Endothelial cell (in vitro differentiated cells): ENCODE measurements at places on chromosomes 16 and 17.

- DNase-seq: no peak
Observed at GRCh38 chr16:62870554-62870953, 834.3 kb upstream of the CDH8 start.

GRCh38 chr16:20740007-20740883, 1.4 kb downstream of the THUMPD1 start:
- DNase-seq: peak; percentile 9

GRCh38 chr17:75832164-75832651, 12.0 kb downstream of the UNC13D start:
- no peak for DNase-seq

DNA sequence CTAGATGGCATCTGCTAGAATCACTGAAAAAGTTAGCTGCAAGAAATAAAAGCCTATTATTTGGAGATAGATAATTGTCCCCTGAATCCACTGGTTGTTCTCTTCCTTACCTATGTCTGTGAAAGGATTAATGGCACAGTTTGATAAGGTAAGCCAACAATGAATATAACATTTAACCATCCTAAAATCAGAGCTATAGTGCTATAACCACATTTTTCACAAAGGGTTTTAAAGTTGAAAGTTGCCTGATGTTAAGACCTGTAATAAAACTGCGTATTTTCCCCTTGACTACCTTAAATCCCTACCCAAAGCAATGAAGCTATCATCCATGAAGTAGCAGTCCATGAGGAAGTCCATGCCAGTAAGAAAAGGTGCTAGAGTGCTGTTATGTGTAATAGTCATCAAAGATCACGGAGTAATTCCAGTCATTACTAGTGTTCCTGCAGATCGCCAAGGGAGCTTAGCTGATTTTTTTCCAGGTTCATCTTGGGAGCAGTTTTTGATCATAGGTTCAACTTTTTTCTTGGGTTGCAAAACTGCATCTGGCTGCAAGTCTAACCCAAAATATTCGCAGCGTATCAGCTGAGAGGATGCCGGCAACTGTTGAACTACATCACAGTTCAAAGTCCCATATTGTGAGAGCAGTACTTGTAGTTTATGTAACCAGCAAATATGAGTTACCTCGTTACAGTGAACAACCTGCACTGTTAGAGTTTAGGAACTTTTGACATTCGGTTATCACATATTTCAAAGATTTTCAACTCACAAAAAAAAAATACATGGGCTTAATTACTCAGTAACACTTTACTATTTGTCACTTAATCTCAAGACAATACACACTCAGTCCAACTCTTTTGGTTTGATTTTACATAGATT, 18.2 kb upstream of the RSL1D1 start:
- no peak for DNase-seq

DNA sequence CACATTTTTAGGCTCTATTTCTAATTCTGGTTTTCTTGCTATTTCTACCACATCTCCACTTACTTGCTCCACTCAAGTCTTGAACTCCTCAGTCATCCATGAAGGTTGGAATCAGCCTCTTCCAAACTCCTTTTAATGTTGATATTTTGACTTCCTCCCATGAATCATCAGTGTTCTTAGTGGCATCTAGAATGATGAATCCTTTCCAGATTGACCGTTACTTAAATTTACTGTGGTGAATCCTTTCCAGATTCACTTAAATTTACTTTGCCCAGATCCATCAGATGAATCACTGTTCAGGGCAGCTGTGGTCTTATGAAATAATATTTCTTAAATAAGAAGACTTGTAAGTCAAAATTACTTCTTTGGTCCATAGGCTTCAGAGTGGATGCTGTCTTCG, 32.4 kb downstream of the CLTC start:
- no peak for DNase-seq

DNA sequence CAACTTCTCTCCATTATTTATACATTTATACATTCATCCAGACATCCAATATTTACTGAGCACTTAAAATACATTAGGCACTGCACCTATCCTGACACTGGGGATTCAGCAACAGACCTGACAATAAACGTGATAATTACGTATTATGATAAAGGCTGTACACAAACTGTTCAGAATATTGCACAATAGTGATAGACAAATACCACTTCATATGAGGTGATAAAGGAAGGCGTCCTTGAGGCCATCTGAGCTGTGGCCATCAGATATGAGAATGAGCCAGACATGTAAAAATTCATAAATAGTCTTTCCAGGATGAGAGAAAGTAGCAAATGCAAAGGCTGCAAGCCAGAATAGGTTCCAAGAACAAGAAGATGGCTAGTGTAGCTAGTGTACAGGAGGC, 8.6 kb downstream of the USP32 start:
- no peak for DNase-seq

GRCh38 chr16:35177851-35178250, 1718.4 kb downstream of the TP53TG3F start:
- no peak for DNase-seq

- no peak for DNase-seq
Observed at GRCh38 chr16:26186091-26186615, 494.4 kb downstream of the HS3ST4 start.

GRCh38 chr17:81222620-81222905, 202 bp downstream of the CEP131 start:
- no peak for DNase-seq

DNA sequence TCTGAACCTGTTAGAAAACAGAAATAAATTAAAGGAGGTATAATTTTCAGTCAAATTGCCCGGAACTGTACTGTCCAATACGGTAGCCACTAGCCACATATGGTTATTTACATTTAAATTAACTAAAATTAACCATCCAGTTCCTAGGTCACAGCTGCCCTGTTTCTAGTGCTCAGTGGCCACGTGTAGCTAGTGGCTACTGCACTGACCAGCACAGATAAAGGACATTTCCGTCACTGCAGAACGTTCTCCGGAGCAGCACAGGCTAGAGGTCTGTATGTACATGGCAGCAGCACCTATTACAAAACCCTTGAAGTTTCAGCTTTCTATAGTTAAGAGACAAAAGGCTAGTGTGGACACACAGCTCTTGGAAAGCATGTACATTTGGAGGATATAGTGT, 33.7 kb downstream of the CPSF4L start:
- DNase-seq: no peak

GRCh38 chr17:78891406-78892061, 11.5 kb downstream of the CEP295NL start:
- DNase-seq: no peak

DNA sequence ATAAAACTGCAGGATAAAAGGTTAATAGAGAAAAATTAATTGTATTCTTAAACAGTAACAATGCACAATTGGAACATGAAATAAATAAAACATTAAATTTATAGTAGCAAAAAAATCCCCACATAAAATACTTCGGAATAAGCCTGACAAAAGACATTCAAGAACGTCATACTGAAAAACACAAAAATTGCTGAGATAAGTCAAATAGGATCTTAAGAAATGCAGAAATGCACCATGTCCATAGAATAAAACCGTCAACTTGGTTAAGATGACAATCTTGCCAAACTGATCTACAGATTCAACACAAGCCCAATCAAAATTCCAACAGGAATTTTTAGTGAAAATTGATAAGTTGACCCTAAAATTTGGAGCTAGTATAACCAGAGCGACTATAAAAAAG, 76.6 kb downstream of the TBC1D16 start:
- no peak for DNase-seq

- no peak for DNase-seq
Observed at GRCh38 chr16:21276090-21276489, 2.0 kb downstream of the CRYM start.

DNA sequence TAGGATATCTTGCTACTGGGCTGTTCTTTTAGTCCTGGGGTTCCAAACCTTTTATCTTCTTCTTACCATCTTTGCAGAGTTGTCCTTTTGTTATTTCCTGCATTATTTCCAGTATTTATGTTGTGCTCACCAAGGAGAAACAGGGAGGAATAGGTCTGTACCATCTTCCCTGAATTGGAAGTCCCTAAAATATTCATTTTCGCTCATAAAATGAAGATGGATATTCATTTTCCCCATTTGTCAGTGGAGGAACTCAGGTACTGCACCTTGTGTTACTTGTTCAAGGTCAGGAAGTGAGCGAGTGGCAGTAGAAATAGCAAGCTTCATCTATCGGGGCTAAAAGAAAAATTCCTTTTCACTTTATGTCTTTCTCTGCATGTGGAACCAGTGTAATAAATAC, 989.7 kb downstream of the CDH11 start:
- no peak for DNase-seq

- no peak for DNase-seq
Observed at GRCh38 chr16:12976496-12976895, 75.1 kb downstream of the SHISA9 start.

DNA sequence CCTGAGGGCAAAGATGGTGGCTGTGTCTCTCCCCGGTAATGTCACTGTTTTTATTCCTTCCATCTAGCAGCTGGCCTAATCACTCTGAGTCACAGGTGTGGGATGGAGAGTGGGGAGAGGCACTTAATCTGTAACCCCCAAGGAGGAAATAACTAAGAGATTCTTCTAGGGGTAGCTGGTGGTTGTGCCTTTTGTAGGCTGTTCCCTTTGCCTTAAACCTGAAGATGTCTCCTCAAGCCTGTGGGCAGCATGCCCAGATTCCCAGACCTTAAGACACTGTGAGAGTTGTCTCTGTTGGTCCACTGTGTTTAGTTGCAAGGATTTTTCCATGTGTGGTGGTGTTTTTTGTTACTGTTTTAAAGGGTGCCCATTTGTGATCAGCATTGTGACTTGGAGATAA, 5.5 kb upstream of the RAPGEFL1 start:
- no peak for DNase-seq

GRCh38 chr16:89373355-89374110, 116.8 kb downstream of the ANKRD11 start:
- DNase-seq: no peak

DNA sequence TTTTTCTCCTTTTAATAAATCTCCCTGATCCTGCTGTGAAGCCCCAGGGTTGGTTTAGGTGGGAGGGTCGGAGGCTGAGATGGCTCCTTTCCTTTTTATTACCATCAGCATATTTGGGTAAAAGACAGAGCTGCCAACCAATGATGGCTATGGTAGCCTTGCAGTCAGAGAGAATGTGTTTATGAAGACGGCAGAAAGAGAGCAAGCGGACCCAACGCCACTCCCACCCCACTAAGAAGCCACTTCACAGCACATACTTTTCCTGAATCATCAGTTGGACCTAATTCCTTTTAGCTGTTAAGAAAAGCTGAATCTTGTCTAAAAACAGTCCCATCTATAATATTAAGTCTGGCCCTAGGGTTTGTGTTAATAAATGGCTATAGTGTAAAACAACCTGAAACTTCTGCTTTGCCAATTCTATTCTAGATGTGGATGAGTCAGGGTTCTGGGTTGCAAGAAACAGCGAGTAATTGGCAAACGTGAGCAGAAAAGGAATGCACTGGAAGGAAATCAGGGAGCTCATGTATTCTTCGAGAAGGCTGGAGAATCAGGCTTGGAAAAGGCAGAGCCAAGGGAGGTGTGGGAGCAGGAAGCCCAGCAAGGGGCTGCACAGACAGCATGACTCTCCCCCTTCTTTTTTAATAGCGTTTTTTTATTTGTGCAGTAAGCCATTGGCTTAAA, 34.0 kb upstream of the PRKCA start:
- no peak for DNase-seq

- DNase-seq: no peak
Observed at GRCh38 chr16:89049484-89050118, 44.1 kb upstream of the ACSF3 start.

DNA sequence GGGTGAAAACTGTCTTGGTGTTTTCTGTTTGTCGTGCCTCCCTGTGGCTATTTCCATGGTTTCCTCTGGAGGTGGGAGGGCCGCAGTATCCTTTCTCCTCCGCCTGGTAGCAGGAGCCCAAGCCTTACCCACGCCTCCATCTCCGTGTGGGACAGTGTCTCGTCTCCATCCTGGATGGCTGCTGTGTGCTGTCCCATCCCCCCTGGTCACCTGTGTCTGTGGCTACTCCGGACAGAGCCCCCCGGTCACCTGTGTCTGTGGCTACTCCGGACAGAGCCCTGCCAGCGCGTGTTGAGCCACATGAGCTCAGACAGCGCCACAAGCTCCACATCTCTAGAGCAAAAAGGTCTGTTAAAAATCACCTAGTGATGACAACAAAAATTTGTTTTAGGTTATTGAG, 198.2 kb upstream of the CHMP6 start:
- DNase-seq: no peak

GRCh38 chr16:66523861-66524354, 26.0 kb downstream of the TK2 start:
- no peak for DNase-seq

- DNase-seq: no peak
Observed at GRCh38 chr17:5553479-5553878, 30.8 kb downstream of the NLRP1 start.

GRCh38 chr16:13919330-13919682, 648 bp upstream of the ERCC4 start:
- DNase-seq: no peak

DNA sequence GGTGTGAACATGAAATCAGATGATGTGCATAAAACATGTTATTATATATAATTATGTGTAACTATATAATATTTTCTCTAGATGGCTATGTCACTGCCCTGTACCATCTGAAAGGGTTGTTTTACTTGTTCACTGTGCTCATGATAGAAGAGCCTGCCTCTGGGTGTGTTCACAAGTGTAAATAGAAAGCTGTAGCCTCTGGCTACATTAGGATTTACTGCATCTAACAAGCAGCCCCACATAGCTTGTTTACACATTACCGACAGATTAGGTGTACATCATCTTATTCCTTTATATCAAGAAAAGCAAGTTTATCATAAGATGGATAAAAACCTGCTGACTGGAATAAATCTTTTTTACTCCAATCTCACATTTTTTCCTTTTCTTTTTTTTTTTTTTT, 46.1 kb downstream of the CHD9 start:
- no peak for DNase-seq

- DNase-seq: no peak
Observed at GRCh38 chr16:24344784-24345183, 88.6 kb downstream of the CACNG3 start.

DNA sequence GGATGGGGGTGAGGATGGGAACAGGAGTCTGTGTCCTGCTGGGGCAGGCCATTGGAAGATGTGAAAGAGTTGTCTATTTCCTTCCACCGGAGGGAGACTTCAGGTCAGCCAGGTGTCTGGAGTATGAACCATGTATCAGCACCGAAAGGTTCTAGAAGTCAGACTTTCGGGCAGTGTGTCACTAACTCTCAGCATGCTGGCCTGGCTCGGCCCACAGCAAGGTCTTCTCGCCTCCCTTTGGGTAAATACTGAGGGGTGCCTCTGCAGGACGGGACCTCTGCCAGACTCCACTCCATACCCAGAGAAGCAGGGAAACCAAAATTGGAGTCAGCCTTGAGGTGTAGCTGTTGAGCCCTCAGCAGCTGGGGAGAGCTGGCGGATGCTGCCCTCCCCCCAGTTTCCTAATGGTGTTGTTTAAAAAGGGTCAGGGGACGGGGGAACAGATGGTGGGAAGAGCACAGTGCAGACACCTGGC, 507 bp downstream of the CIITA start:
- no peak for DNase-seq

- DNase-seq: no peak
Observed at GRCh38 chr16:12794486-12795387, 8.9 kb downstream of the CPPED1 start.

GRCh38 chr17:32239456-32239855, 26.2 kb upstream of the RHBDL3 start:
- DNase-seq: no peak
